Posterior vena cava (tissue), 2 donors: ENCODE measurements at places on chromosomes 12 and 14.
A peak's percentile ranks its signal among the peaks of the same experiment; 100 is the strongest.

DNA sequence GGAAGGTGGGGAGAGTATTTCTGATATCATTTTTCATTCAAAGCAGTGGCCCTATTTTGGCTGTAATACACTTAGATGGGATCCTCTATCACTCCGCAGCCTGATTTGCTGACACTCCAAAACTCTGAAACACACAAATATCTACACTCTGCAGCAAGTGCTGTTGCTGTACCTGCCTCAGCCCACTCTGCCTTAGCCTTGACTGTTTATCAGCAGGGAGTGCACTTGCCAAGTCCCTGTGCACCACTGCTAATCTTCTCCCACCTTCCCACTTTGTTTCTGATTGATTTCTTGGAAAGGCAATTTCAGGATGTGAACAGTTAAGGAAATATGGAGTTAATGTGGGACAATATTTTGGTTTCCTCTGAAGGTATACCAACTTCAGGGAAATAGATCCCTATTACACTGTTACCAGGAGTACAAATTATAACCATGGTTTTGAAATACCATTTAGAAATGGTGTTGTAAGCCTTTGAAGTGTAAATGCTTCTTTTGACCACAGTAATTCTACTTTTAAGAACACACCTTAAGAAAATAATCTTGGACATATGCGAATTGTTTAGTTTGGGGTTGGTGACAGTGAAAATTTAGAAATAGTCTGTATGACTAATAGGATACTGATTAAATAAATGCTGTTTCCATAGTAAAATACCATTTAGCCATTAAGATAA is 59.3 kb downstream of the MBIP start:
- DNase-seq, result no peak

DNA sequence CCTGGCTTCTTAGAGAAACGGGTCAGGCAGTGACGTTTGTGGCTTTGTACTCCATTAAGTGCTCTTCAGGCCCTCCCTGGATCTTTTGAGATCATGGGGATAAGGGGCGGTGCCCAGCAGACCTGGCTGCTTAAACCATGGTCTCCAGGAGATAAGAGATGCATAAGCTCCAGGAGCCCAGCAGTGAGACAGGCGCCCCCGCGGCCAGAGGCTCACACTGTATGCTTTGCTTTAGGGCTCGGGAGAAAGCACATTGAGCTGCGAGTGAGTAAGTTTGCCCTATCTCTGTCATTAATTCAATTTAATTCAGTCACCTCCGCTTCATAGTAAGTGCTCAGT is 359.5 kb downstream of the CACNA1C start:
- DNase-seq, result peak; percentile 47

GRCh38 chr12:64656429-64656828 is 46.1 kb downstream of the RASSF3 start:
- DNase-seq, result no peak

DNA sequence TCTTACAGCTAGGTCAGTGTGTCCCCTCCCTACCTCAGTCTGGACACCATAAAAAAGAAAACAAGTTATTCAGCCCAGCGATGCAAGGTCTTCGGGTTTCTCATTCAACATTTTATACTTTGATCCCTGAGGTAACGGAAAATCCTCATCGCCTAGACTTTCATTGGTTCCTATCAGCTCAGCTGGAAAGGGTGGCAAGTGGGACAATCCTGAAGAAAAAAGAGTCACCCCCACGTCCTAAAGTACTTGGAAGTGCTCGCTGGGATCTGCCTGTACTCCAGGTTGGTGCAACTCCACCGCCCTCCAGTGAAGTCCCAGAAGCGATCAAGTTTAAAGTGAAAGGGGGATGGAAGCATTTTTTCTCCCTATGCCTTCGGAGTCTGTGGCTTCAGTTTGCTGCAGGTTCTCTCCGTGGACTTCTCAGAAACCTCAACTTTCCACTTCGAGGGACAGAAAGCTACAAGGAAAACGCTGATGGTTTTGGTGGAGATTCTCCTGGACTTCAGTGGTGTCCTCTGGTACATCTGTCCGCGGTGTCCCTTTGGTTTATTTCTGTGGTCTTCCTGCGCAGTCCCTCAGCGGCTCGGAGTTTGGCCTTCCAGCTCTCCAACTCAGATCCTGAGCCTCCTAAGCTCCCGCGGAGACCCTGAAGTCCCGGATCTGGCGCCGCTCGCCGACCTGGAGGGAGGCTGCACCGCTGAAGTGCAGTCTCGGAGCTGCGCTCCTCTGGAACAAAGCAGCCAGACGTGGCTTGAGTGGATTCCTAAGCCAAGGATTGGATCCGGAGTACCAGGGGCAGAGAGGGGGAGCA is 1.8 kb upstream of the LRFN5 start:
- no peak for DNase-seq

GRCh38 chr12:41409628-41410027 is 221.5 kb downstream of the PDZRN4 start:
- no peak for DNase-seq

DNA sequence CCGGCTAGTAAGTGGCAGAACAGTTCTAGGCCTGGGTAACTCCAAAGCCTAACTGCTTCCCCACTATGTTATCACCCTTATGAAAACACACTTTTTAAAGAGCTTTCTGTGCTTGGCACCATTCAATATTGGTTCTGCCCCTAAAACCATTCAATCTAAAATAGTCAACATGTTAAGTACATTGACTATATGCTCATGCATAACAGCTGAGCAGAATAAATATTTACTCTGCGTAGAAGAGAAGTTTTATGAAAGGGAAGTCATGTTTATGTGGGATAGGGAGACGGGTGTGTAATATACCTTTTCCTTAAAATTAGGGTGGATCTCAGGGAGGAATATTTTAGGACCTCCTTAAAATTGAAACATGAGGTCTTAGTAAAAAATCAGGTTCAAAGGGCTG is 80.5 kb downstream of the SAMD4A start:
- no peak for DNase-seq

GRCh38 chr14:61260939-61261776 is 20.0 kb downstream of the TMEM30B start:
- DNase-seq, result no peak

DNA sequence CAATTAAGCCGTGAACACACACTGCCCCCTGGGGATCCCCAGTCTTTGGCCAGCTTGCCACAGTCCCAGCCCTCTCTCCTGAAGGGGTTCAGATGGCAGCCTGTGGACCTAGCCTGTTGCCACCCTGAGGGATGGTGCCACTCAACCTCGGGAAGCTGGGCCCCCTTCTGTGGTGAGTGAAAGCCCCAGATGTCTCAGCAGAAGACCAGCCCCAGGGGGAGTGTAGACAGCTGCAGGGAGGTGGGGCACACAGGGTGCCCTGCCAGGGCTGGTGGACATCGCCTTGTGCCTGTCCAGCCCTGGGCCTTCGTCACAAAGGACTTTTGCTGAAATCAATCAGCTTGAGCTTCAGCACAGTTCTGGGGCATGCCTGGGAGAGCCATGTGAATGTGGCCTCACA is 32.4 kb downstream of the C14orf132 start:
- peak; percentile 69 for DNase-seq

GRCh38 chr14:92033906-92034687 is 5.8 kb downstream of the TRIP11 start:
- DNase-seq, result no peak

DNA sequence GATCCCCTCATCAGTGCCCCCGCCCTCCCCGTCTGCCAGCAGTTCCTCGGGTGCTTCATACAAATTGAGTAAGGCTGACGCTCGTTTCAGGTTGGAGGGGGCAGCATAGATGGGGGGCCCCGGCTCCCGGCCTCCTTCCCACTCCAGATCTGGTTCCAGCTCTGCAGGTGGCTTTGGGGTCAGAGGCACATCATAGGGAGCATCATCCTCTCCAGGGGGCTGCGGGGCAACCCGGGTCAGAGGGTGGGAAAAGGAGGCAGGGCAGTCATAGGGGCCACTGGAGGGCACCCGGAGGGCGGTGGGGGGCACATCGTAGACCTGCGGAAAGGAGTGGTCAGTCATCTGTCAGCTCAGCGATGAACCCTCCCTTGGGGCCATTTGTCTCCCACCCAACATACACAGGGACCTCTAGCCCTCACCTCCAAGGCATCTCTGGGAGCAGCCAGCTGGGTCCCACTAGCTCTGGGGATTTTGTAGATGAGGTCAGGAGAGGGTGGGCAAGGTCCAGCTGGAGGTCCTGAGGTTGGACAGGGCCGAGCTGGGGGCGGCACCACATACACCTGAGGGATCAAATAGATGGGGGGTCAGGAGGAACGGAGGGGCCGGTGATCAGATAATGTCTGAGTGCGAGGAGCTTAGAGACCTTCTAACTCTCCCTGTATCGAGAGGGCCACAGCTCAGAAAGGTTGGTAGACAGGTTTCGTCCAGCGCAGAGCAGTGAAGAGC is 5.1 kb downstream of the EFS start:
- no peak for DNase-seq

- no peak for DNase-seq
Measured at GRCh38 chr12:124920353-124920935, 6.0 kb upstream of the UBC start.

DNA sequence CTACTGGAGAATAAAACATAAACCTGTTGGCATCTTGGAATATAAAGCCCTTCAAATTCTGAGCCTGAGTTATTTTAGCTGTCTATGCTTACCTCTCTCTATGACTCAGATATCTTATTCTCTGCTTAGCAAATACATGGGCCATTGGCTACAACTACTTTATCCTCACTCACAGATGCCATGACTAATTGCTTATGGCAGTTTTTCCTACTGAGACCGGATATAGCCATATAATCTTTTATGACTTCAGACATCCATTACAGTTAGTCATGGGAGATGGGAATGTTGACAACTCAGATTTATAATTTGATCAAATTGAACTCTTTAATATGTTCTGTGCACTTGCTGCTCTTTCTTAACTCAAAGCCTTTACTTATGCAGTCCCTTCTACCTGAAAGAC is 502.4 kb upstream of the ATP2B1 start:
- no peak for DNase-seq

DNA sequence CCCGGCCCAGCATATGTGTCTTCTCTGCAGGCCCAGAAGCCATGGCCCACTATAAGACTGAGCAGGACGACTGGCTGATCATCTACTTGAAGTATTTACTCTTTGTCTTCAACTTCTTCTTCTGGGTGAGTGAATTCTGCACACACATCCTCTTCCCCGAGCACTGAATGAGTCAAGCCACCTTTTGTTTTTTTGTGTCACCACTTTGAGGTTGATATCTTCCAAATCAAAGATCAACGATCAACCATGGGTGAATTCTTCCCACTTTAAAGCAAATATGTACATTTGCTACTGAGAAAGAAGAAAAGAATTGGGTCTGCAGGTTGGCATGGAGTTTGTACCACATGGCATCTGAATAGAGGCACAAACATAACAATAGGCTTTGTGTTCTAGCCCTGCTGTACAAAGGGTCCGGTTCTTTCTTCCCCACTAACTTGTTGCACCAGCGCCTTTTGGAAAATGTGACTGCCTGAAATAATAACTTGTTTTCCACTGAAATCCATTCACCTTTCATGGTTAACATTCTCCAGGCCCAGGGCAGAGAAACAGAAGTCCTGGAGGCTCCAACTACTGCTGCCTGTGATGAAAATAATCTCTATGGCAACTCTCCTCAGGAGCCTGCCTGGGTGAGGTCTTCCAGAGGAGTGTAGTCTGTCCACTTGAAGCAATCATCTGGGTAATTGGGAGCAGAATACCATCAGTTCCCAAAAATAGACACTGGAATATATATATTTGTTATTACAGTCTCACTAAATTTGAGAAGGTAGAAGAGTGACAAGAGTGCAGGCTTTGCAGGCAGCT is 27.6 kb downstream of the TSPAN11 start:
- DNase-seq, result no peak

DNA sequence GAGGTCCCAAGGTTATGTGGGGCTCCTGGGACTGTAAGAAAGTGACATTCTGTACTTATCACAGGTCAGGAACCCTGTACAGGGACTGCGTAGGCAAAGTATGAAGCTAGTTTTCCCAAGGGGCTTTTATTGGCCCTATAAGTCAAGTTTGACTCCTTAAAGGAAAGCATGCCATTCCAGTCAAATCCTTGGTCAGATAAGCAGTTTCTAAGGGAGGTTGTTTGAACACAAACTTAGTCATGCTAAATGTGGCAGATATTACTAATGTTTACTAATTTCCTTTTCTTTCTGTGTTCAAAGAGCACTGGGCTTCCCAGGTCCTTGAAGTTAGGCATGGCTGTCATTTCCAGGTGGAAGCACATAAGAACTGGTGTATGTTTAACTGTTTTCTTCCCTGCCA is 472.4 kb downstream of the ATP23 start:
- no peak for DNase-seq

GRCh38 chr12:128664501-128664900 is 159.3 kb downstream of the SLC15A4 start:
- DNase-seq, result no peak

DNA sequence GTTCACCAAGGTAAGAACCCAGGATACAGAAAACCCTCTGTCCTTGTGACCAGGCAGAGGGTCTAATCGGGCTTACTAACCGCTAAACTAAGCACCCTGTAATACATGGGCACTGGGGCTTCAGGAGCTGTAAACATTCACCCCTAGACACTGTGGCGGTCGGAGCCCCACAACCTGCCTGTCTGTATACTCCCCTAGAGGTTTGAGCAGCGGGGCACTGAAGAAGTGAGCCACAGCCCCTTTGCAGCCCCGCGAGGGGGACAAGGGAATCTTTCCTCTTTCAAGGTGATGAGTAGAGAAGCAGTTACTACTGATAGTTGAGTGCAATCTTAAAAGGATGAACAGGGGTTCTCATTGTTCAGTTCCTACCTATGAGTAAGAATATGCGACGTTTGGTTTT is 397.2 kb downstream of the AEBP2 start:
- DNase-seq, result peak; percentile 66

GRCh38 chr12:101714877-101715444 is 17.5 kb downstream of the CHPT1 start:
- no peak for DNase-seq

- DNase-seq, result no peak
Measured at GRCh38 chr12:66290716-66291200, 11.5 kb upstream of the HELB start.
